ENCODE measurements at places on chromosomes 1 and 21.

GRCh38 chr1:12203216-12204007 is 26.4 kb upstream of the VPS13D start:
- no peak for DNase-seq

GRCh38 chr1:11661103-11661502 is 2.9 kb upstream of the FBXO6 start:
- DNase-seq: no peak

- no peak for DNase-seq
These were observed 26.9 kb upstream of the ECE1 start for GRCh38 chr1:21317035-21317689.

DNA sequence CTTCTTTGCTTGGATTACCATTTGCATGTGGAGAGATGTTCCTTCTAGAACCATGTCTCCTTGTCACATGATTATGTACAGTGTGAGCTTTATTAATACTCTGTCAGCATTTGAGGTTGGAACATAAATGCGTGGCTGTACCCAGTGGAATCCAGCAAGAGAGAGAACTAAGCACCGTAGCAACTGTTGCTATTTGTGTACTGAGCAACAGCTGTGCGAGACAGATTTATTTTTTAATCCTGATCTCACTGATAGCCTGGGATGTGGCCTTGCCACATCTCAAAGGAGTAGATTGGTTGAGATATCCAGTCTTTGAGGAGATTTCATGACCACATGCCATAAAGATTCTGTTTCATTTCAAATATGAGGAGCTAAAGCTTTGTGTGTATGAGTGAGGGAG is 43.4 kb downstream of the KIF1B start:
- DNase-seq: no peak

- peak; percentile 80 for DNase-seq
These were observed 135.0 kb upstream of the COL6A1 start for GRCh38 chr21:45846373-45847160.
